HuH-7 (cell line): ENCODE measurements at places on chromosomes 1 and 21.

GRCh38 chr21:15631342-15631741, 98.4 kb upstream of the USP25 start:
- no peak for DNase-seq

DNA sequence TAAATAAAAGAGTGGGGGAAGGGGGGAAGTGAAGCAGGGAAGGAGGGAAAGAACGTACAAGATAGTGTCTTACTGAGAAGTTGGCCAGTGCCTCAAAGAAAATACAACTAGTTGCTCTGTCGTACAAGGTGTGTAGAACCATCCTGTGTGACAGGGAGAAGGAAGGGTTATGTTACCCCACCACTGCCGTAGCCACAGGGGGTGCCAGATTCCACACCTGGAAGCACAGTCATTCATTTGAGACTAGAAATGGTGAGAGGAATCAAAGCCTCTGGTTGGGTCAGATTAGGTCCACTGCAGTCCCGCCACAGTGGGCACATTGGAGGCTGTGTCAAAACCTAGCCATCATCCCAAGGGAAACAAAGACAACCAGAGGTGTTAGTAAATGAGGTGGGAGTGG, 2.7 kb upstream of the ERI3 start:
- no peak for DNase-seq

DNA sequence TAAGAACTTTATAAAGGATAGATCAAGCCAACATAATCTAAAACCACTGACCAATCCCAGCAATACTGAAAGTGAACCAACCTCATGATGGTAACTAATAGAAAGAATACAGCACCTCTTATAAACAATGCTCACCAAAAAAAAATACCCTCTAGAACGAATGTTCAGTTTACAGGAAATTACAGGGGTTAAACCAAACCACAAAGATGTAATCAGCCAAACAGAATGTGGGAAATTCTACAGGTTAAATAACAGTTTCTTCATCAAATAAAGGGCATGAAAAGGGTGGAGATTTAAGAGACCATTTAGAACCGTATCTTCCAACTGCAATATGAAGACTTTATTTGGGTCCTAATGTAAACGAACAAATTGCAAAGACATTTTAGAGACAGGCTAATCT, 30.4 kb downstream of the ARID4B start:
- DNase-seq = no peak

DNA sequence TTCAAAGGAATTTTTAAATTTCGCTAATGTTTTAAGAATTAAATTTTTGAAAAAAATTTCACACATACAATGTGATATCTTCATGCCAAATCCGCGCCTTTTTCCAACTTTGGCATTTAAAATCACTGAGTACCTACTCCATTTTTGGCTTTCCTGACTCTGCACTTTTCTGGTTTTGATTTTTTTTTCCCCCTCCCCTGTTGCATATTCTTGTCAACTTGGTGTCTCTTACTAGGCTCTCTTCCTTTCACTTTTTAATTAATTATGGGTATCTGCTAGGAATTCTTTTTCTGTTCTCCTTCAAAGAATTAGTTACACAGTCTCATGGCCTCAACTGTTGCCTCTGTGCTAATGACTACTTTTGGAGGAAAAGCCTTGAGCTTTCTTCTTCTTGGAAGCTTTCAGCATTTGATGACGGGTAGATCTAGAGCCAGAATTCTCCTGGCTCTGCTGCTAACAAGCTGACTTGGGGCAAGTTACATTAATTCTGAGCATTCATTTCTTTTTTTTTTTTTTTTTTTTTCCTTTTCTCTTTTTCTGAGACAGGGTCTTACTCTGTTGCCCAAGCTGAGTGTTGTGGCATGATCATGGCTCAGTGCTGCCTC, 1.8 kb downstream of the AGL start:
- no peak for DNase-seq

- no peak for DNase-seq
These were observed 153.0 kb downstream of the ASTN1 start for GRCh38 chr1:177011508-177011907.

DNA sequence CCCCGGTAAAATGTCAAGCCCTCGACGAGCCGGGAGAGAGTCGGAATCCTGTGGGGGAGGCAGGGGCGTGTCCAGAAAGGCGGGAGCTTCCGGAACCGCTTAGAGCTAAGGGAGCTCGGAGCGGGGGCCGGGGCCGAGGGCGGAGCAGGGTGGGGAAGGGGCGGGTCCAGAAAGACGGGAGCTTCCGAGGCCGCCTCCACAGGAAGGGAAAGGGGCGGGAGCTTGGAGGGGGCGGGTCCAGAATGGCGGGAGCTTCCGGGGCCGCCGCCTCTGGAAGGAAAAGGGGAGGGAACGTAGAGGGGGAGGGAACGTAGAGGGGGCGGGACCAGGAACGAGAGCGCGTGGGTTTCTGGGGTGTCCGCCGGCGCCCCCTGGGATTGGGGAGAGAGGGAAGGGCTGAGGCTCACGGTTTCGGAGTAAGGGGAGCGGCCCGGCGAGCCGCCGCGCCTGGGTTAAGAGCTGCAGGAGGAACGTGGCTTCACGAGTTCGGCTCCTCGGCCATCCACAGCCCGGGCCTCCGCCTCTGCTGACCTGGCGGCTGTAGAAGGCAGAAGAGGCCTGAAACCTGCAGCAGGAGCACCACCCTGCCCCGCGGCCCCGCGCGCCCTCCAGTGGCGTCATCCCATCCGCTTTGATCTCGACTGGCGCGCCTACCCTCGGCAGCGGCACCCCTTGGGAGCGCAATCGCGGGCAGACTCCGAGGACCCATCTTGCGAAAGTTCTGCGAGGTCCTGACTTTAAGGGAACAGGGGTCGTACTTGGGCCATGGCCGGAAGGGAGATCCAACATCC, 23.0 kb upstream of the HPDL start:
- peak; percentile 92 for DNase-seq

DNA sequence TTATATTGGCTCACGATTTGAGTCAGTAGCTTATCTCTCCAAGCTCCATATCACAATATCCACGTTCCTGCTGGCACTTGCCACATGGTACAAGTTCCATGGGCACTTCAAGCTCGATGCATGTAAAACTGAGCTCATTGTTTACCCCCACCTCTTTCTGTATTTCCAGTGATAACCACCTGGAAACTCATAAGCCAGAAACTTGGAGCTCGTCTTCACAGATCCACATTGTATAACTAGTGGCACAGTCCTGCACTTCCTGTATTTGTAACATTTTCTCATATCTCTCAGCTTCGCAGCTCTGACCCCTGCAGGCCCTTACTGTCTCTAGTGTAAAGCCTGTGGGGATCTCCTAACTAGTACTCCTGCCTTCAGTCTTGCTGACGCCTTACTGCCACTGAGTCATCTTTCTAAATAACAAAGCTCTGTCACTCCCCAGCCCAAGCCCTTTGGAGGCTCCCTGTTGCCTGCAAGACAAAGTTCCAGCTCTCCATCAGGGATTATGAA, 6.5 kb upstream of the C2CD4D start:
- DNase-seq = no peak

DNA sequence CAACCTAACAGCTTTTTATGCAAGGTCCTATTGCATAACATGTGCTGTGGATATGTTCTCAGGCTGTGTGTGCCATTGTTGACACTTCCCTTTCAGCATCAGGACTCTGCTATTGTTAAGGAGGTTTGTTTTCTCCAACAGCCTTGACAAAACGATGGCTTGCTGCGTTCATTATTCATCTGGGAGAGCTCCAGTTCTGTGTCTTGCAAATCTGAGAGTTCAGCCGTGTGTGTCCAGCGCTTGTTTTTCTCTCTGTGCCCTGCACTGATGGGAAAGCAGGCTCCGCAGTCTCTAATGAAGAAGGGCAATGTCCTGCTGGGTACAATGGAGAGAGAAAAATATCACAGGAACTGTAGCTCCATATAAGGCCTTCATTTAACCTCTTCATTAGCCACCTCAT, 63.7 kb downstream of the CLDN17 start:
- no peak for DNase-seq
